ENCODE measurements at places on chromosomes 13 and 19.

GRCh38 chr19:47350630-47351029 lies 1.5 kb downstream of the DHX34 start:
- DNase-seq = no peak

- no peak for DNase-seq
Measured at GRCh38 chr13:32257649-32258048, 57.5 kb downstream of the ZAR1L start.

DNA sequence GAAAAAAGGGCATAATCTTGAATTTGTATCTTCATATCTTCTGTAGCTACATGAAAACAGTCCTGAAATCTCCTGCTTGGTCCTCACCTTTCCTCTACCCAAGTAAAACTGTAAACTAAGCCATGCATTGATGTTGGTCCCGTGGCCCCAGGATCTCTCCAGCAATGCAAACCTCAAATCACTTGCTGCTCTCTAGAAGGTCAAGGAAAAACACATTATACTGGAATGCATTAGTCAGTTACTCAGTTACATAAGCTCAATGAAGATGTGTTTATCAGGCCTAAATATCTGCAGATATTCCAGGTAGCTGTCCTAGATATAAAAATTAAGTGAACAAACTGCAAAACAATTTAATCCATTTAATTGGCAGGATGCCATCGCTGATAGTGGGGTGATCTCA lies 261.8 kb downstream of the ABCC4 start:
- DNase-seq = no peak

DNA sequence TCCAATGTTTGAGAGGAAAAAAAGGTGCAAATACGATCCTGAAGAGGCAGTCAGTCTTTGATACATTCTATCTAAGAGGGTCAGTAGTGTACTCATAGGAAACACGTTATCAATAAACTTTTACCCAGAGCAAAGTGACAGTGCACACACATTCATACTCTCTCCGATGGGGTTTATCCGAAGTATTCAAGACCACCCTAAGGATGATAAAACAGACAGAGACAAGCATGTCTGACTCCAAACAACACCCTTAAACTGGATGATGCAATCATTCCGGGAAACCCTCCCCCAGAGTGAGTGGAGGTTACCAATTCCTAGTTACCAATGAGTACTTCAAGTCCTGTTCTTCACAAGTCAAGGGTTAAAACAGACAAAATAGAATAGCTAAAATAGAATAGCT lies 79.1 kb downstream of the DNAJC3 start:
- no peak for DNase-seq

- no peak for DNase-seq
Measured at GRCh38 chr13:46149272-46150133, 32.5 kb downstream of the LCP1 start.

- no peak for DNase-seq
Measured at GRCh38 chr13:91813253-91813652, 414.8 kb downstream of the GPC5 start.

GRCh38 chr13:29593605-29594297 lies 1.7 kb downstream of the SLC7A1 start:
- DNase-seq = no peak

DNA sequence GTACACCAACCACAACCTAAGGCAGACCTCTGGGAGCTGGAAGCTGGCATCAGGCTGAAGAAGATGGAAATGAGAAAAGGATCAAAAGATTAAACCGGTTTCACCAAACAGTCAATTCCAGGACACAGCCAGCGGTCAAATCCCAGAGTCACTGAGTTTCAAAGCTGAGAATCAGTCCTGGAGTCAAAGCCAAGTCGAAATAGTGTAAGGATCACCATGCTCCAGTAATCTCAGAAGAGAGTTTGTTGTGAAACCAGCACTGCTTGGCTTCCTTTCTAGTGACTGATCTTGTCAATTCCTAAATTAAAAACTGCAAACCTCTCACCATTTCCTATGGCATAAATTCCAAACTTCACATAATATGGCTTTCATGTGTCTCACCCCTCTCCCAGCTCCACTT lies 198.8 kb downstream of the GPC6 start:
- no peak for DNase-seq

GRCh38 chr19:35509861-35510625 lies 3.4 kb downstream of the DMKN start:
- DNase-seq = peak; percentile 71

DNA sequence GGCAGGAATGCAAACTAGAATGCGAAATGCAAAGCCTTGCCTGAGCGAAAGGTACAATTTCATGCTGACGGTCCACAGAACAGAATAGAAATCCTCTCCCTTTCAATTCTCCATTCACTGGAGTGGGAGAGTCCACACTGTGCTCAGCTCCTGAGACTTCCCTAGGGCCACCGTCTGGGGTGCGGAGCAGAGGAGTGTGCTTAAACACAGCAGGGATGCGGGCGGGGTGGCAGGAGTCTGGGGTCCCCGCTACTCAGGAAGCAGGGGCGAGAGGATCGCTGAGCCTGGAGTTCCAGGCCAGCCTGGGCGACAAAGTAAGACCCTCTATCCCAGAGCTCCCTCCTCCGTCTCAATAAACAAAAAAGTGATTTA lies 552 bp upstream of the ZNF816 start:
- DNase-seq = no peak

DNA sequence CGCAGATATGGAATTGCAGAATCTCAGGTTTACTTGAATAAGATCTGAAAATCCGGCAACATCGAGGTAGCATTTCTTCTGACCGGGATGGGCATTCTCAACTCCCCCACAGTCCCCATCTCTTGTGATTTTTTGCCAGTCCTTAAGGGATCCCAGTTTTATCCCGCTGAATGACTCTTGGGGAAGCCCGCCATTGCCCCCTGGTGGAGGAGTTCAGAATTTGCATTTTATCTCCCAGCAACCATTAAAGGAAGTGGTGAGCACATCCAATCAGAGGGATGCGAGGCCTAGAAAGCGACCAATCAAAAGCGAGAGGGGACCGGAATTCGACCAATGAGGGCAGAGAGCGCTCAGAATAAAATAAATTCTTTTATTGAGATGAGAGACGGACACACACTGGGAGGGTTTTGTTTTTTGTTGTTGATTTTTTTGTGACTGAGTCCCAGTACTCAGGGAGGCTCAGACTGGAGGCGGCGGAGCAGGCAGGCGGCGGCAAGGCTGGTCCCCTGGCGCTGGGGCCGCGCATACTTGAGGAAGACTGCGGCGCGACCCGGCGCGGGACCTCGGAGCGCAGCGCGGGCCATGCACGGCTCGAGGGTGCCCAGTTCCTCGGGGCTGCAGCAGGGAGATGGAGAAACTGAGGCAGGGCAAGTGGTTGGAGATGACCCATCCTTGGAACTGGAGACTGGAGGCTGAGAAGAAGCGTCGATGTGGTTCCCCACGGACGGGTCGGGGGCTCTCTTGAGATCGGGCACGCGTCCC lies 3.9 kb upstream of the TTC9B start:
- peak; percentile 65 for DNase-seq
